Fibroblast of the conjunctiva (primary cell): ENCODE measurements at places on chromosomes 7 and 10.

GRCh38 chr10:49742683-49743463 is 19.2 kb downstream of the OGDHL start:
- no peak for DNase-seq

DNA sequence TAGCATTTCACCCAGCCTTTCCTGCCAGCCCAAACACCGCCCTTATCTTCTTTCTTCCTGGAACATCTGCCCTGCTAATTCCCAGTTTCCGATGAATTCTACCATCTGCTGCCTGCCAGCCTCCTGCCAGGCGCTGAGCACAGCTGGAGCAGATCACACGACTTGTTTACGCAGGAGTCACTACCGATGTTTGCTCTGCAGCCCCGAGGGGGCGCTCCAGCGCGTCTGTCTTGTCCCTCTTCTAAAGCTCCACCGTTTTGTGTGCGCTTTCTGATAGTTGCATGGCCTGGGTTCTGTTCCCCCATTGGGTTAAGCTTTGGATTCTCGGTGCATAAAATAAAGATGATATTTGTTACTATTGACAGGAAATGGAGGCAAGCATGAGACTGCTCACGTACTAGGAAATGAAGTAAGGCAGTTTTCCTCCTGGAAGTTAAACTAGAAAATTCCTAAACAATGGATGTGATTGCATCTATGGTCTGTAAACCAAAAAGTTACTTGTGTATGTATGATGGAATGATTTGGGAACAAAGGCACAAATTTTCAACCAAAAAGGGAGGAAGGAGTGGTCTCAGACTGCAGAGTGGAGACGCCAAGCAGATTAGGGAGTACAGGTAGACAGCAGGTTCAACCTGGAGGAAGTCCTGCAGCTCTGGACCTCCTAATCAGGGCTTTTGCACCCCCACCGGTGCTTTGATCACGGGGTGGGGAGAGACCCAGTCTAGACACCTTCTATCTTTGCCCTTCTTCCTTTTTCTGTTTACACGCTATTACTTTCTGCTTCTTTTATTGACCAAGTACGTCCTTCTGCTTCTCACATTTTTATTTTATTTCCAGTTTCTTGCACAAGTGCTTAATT is 2.2 kb upstream of the RBM17 start:
- DNase-seq = peak; percentile 80

DNA sequence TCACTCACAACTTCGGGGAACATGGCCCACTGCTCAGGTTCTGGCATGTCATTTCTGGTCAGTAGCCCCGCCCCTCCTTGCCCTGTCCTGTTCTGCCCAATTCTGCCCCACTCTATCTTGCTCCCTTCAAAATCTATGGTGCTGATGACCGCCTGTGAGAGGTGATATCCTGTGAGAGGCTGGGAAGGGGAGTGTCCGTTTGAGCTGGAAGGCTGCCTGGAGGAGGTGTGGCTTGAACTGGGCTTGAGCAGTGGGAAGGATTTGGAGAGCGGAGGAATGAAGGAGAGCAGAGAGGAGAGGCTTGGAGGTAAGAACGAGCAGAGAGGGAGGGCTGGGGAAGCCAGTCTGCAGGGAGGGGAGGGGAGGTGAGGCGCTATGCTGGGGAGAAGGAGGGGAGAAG is 145.3 kb downstream of the RPS24 start:
- no peak for DNase-seq

DNA sequence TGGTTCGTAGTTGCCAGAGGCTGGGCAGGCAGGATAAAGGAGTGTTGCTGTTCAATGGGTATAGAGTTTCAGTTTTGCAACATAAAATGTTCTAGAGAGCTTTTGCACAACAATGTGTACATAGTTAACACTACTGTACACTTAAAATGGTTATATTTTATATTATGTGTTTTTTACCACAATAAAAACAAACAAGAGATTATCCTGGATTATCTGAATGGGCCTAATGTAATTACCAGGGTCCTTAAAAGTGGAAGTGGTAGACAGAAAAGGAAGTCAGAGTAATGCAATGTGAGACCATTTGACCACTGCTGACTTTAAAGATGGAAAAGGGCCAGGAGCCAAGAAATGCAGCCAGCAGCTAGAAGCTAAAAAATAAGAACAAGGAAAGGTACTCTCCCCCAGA is 159.7 kb downstream of the SGMS1 start:
- no peak for DNase-seq

- DNase-seq = no peak
Measured at GRCh38 chr10:3306050-3306449, 133.5 kb upstream of the PITRM1 start.
